ENCODE measurements at places on chromosomes 4 and X.

DNA sequence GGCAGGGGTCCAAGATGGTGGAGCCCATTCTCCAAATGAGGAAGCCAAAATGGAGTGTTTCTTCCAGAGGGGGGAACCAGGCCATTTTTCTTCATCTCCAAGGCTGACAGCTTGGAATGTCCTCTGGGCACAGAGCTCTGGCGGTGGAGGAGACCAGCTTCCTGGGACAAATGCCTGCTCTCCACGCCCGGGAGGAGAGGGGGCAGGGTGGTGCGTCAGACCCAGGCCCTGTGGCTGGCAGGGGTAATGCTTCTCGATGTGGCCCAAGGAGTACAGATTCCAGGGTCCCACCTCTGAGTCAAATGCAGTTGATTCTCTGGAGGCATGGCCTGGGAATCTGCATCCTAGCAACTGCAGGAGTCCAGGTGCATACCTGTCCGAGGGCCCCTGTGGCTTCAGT is 44.6 kb upstream of the ADRA2C start:
- DNase-seq: no peak

GRCh38 chr4:82599336-82599735 is 37.5 kb upstream of the TMEM150C start:
- no peak for DNase-seq

- no peak for DNase-seq
Measured at GRCh38 chr4:87363552-87363951, 27.4 kb downstream of the HSD17B11 start.

GRCh38 chrX:72255445-72255844 is 16.6 kb upstream of the ERCC6L start:
- no peak for DNase-seq

DNA sequence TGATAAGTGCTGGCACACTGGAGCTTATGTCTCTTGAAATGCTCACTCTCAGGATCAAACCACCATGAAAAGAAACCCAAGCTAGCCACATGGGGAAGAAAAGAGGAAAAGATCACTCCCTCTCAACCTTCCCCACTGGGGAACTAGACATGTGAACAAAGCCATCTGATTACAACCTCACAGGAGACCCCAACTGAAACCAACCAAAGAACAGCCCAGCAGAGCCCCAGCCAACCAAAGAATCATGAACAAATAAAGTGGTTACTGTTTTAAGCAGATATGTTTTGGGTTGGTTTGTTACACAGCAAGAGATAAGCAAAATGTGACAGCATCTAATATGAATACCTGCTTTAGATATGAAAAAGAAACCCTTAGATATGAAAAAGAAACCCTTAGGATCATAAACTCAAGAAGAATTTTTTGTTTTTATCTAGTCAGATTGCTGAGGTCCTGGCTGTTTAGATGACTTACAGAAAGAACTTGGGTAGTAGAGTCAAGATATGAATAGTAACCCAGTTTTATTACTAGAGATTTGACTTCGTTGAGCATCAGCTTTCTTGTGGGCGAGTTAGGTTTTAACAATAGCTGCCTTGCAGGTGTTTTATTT is 23.7 kb upstream of the TLR7 start:
- no peak for DNase-seq

DNA sequence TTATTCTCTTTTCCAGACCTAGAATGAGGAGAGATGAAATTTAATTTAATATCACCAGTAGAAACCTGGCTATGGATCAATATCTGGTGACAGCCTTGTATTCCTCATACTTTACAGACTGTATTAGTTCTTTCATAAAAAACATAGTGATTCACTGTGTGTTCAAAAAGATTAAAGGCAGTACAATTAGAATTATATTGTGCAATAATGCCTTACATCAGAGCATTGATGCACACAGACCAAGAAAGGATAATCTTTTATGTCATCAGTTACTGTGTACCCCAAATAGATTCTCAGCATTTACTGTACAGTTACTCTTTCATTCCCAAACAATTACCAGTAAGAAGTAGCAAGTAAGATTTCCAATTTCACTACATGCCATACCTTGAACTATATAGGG is 260.5 kb upstream of the ANXA10 start:
- no peak for DNase-seq

DNA sequence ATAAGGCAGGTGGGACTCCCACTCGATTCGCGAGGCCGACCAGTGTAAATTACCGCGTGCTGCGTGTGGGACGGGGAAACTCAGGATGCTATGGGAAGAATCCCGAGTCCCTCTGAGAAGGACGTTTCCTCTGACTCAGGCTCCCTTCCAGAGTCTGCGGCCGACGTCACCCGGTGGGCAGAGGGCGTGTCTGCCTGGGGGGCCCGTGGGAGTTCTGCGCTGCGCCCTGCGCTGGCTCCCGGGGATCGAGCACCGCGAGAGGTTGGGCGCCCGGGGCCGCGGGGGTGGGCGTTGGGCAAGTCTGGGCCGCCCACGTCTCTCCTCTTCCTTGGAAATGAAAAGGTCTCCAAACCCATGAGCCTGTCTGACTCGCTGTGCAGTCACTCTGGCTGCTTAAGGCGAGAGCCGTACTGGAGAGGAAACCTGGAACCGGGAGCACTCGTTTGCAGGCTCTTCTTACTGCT is 568 bp downstream of the NIPAL1 start:
- no peak for DNase-seq

DNA sequence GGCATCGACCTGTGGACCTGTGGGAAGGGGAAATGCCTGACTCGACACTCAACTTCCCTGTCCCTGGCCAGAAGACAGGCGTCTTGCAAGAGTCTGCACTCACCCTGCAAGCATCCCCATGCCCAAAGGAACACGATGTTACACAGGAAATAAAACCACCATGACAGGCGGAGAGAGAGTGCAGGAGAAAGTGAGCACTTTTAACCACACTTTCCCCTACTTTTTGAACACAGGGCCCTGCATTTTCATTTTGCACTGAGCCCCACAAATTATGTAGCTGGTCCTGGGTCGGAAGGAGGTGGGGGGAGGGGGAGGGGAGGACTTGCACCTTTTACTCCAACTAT is 13.8 kb upstream of the MAN2B2 start:
- no peak for DNase-seq

- DNase-seq: no peak
Measured at GRCh38 chr4:107757864-107758476, 37.9 kb upstream of the PAPSS1 start.

DNA sequence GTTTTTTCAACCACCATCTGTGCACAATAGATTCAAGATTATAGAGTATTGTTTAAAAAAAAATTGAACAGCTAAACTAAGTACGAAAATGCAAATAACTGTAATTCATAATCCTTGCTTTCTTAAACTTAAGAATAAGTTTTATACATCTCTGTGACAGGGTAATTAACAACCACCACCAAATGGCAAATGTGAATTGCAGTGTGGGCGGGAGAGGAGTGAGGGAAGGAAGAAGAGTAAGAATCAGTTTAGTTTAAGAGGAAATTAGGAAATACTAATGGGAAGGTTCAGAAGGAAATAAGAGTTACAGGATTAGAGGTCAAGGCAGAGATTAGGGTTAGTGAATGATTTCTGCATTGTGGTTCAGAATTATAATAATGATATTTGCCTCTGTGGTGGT is 430.9 kb downstream of the SPRY1 start:
- no peak for DNase-seq

GRCh38 chr4:80219301-80220025 is 22.2 kb downstream of the PRDM8 start:
- no peak for DNase-seq

Measured in activated naive CD8-positive, alpha-beta T cell treated with anti-CD3 and anti-CD28 coated beads, Interleukin-2, amount 50 U/mL, for 16 hours (primary cell).